ENCODE measurements at places on chromosomes 6 and 20. TPM values are rescaled to one million over a fixed set of nuclear protein-coding genes. Genes with fewer than 3 reads are reported as not detected.

Gene CTAGE9
- polyA plus RNA-seq: not detected

DNA sequence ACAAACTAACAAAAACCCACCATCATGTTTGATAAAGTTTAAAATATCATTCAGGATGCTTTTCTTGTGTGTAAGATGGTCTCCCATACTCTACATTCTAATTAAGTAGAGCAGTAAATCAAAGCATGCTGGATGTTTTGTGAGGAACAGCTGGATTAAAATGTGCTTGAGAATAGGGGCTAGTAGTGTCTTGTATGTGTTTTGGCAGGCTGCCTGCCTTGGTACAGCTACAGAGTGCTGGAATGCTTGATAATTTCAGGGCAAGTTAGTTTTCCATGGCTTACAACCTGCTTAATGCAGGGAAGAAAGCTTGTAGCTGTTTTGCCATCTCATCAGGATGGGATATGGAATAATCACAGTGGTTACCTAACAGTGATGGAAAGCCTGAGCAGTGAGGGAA, 636.6 kb upstream of the MMS22L start:
- DNase-seq: no peak

DNA sequence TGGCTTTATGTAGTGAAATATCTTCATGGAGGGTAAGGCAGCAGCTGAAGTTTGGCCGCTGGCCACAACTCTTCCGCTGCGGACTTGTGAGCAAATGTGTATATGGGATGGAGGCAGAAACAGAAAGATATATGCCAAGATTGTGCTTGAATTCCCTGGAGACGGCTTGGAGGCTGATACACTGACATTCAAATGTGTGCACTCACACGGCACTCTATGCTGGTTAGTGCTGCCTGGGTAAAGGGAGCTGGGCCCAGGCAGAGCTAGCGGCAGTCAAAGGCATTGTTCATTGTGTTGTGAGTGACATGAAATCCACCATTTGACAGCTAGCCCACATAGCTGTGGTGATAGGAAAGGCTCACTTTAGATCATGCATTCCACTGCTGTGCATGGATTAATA, 202.7 kb downstream of the CLIC5 start:
- peak; percentile 38 for DNase-seq

GRCh38 chr6:134614606-134615485, 296.9 kb upstream of the SGK1 start:
- no peak for DNase-seq
